Posterior vena cava (tissue), 2 donors: ENCODE measurements at places on chromosomes 5 and 9. TPM values are rescaled to one million over a fixed set of nuclear protein-coding genes. Genes with fewer than 3 reads are reported as not detected.

LPAR1 gene
- total RNA-seq = 146 TPM

CRHBP gene
- total RNA-seq = 0.62 TPM

KIF24 gene
- 0.74 TPM for total RNA-seq

PRELID2 gene
- total RNA-seq = 16.1 TPM

NIM1K gene
- 0.67 TPM for total RNA-seq

DOCK8 gene
- total RNA-seq = 20.6 TPM

PCDHGA1 gene
- total RNA-seq = 0.93 TPM

AJM1 gene
- total RNA-seq = 4.7 TPM

AQP3 gene
- total RNA-seq = 8.4 TPM

GRCh38 chr5:40559306-40559705 lies 120.4 kb upstream of the PTGER4 start:
- DNase-seq = no peak

GRCh38 chr5:78286290-78286689 lies 8.2 kb downstream of the AP3B1 start:
- DNase-seq = no peak

GRCh38 chr5:88391991-88392390 lies 123.3 kb upstream of the TMEM161B start:
- no peak for DNase-seq

GRCh38 chr5:110248921-110249320 lies 477.6 kb downstream of the TMEM232 start:
- no peak for DNase-seq

GRCh38 chr5:39178171-39178570 lies 41.2 kb downstream of the FYB1 start:
- DNase-seq = no peak

GRCh38 chr9:107276966-107277710 lies 5.9 kb upstream of the RAD23B start:
- DNase-seq = no peak

GRCh38 chr5:15691521-15691920 lies 191.5 kb downstream of the FBXL7 start:
- DNase-seq = no peak

GRCh38 chr9:94927048-94927761 lies 200.7 kb downstream of the AOPEP start:
- DNase-seq = no peak

DNA sequence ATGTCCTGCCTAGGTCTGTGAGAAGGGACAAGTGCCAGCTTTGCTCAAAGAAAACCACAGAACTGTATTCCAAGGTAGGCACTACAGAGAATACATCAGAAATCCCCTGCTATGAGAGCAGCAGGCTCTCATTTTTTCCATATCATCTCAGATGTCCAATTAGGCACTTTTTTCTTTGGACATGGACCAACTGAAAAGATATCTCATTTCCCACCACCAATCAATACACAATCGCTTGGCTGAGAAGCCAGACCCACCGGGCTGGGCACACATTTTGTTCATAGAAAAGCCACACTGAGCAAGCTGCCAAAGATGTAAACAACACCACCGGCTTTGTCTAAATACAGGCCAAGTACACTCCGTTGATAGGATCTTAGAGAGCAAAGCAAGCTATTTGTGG lies 25.9 kb downstream of the STOM start:
- DNase-seq = no peak
